ENCODE measurements at places on chromosomes 7 and 10. TPM values are rescaled to one million over a fixed set of nuclear protein-coding genes. Genes with fewer than 3 reads are reported as not detected.

RBP4 gene
- total RNA-seq = not detected

CAMK2B gene
- not detected for total RNA-seq

PTF1A gene
- total RNA-seq = not detected

PARD3 gene
- 38.4 TPM for total RNA-seq

ZNF804B gene
- not detected for total RNA-seq

GNGT1 gene
- total RNA-seq = not detected

ACTL6B gene
- not detected for total RNA-seq

TAS2R41 gene
- not detected for total RNA-seq

AOAH gene
- total RNA-seq = not detected

ZNF511 gene
- total RNA-seq = 26.1 TPM

TASOR2 gene
- total RNA-seq = 37.4 TPM

TAS2R4 gene
- total RNA-seq = 0.79 TPM

MACROH2A2 gene
- total RNA-seq = 11.0 TPM

GHRHR gene
- not detected for total RNA-seq

SEC61G gene
- 192 TPM for total RNA-seq

LRRC17 gene
- 381 TPM for total RNA-seq

CCDC172 gene
- not detected for total RNA-seq

LGI1 gene
- not detected for total RNA-seq

OR6V1 gene
- not detected for total RNA-seq

SPDYE18 gene
- total RNA-seq = 0.32 TPM

IL15RA gene
- total RNA-seq = 5.3 TPM

FAM25A gene
- total RNA-seq = not detected

GPRIN2 gene
- total RNA-seq = not detected

EPO gene
- not detected for total RNA-seq

ZNF655 gene
- 38.6 TPM for total RNA-seq

BAMBI gene
- total RNA-seq = 0.32 TPM

RNLS gene
- 12.6 TPM for total RNA-seq

Data from bronchial smooth muscle cell (primary cell).